ENCODE measurements at places on chromosomes 4 and X.

DNA sequence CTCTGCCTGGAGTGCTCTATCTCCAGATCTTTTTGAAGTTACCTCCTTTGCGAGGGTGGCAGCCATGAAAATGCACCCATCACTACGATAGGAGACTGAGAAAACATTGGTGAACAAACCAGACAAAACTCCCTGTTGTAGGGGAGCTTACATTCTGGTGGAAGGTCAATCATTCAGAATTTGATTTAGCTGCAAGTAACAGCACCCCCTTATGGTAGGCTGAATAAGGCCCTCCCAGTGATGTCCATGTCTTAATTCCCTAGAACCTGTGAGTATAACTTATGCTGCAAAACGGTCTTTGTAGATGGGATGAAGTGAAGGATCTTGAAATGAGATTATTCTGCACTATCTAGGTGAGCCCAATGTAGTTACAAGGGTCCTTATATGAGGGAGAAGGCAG lies 5.6 kb upstream of the TEC start:
- DNase-seq: peak; percentile 62

DNA sequence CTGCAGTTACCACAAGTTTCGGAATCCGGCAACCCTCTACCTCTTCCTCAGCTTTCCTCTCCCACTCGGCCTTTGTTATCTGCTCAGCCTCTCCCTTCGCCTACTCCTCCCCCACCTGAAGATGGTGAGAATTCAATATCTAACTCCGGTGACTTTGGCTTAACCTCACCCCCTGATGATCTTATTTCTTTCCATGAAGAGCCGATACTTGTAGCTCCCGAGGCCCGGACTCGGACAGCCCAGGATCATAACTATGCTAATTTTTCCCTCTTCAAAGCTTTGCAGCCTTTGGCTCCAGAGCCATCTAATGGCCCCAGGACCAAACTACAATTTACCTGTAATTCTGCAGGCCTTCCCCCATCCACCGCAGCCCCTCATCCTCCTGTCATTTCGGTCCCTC lies 32.0 kb upstream of the MGST2 start:
- DNase-seq: no peak

- no peak for DNase-seq
These were observed 99.6 kb upstream of the AFAP1 start for GRCh38 chr4:8039290-8039689.

DNA sequence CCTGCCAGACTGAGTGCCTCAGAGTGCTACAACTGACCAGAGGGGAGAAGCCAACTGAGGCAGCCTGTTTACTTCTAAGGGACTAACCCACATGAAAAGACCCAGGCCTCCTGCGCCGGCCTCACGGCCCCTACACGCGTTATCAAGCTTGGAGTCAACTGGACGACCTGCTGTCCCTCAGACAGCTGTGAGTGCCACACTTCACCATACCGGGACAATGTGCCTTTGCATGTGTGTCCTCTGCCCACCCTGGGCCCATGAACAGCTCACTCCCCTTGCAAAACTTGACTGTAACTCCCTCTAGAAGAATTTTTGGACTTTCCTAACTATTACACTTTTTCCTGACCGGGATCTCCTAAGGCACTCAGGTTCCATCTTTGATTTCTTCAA lies 1.8 kb downstream of the NOP14 start:
- no peak for DNase-seq

DNA sequence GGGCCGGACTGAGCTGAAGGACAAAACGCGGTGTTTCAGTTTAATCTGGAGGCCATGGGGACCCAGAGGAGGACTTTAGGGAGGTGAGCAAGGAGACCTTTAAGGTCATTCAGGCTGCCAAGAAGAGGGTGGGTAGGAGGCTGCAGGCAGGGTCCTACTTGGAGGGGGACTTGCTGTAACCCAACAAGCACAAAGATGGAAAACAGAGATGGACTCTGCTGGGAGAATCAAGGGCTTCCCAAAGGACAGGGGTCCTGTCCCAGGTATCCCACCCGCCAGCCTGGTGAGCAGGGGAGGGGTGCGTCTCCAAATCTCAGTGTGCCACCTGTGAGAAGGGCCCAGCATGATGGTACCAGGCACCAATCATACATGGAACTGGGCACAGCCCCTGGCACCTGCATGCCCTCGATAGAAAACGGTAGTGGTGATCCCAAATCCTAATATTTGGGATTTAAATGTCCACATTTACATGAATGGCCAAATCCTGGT lies 3.9 kb upstream of the HAUS3 start:
- DNase-seq: no peak

GRCh38 chr4:29734343-29735213 lies 985.6 kb upstream of the PCDH7 start:
- DNase-seq: no peak

DNA sequence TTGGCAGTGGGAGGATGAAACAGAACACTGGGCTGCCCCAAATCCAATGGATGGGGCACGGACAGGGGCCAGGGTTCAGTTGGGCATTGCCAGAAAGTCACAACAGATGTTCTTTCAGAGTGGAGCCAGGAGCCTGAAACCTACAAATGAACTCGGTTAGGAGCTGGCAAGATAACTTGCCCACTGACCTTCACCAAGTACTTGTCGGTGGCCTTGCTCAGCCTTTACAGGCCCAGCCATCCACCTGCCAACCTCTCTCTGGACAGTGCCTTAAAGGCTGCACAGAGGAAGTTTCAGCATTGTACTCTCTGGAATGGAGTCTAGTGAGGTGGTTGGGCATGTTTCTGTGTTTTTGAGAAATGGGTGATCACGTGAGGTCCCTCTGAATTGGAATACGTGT lies 87.1 kb upstream of the USP9X start:
- DNase-seq: no peak

DNA sequence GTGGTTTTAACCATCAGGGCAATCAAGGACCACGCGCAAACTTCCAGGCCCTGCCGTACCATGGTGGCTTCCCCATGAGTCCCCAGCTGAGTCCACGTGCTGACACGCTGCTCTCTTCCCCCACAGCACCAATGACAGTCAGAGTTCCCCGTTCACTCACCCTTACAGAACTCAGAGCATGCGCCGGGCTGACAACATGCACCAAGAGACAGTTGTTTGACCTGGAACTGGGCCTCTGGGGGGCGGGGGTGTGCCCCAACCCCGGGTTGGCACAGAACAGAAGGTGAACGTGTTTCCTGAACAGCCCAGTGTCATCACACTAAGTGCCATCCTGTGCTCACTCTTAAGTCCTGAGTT lies 29.4 kb downstream of the IRF2 start:
- DNase-seq: no peak

DNA sequence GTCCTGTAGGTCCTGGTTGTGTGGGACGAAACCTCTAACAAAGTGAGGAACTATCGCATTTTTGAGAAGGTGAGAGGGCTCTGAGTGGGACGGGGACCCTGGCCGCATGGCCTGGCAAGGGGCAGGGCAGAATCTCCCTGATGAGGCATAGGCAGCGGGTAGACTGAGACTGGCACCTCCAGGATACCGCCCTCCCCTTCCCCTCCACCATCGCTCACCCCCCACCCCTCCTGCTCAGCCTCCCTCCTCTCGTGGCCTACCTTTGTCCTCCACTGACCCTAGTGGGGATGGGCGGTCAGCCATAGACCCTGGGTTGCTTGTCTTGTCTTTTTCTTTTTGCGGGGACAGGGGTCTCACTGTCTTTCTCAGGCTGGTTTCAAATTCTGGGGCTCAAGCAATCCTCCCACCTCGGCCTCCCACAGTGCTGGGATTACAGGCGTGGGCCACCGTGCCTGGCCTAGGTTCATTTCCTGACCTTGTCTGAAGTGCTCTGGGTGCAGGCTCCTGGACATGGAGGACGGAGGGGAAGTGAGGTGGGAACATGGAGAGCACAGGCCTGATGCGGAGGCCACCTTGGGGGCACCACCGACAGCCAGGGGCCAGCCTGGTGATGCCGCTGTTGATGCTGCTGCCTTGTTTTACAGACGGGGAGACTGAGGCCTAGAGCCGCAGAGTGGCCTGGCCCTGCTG lies 10.5 kb upstream of the ADD1 start:
- no peak for DNase-seq

- DNase-seq: peak; percentile 36
These were observed 180.9 kb downstream of the SMIM20 start for GRCh38 chr4:26094911-26095310.

- DNase-seq: no peak
These were observed 110.3 kb downstream of the UBE2NL start for GRCh38 chrX:143994206-143994605.

GRCh38 chrX:46152756-46153155 lies 392.5 kb downstream of the ZNF674 start:
- DNase-seq: no peak

- DNase-seq: no peak
These were observed 193.7 kb downstream of the SPATA18 start for GRCh38 chr4:52244848-52245247.

DNA sequence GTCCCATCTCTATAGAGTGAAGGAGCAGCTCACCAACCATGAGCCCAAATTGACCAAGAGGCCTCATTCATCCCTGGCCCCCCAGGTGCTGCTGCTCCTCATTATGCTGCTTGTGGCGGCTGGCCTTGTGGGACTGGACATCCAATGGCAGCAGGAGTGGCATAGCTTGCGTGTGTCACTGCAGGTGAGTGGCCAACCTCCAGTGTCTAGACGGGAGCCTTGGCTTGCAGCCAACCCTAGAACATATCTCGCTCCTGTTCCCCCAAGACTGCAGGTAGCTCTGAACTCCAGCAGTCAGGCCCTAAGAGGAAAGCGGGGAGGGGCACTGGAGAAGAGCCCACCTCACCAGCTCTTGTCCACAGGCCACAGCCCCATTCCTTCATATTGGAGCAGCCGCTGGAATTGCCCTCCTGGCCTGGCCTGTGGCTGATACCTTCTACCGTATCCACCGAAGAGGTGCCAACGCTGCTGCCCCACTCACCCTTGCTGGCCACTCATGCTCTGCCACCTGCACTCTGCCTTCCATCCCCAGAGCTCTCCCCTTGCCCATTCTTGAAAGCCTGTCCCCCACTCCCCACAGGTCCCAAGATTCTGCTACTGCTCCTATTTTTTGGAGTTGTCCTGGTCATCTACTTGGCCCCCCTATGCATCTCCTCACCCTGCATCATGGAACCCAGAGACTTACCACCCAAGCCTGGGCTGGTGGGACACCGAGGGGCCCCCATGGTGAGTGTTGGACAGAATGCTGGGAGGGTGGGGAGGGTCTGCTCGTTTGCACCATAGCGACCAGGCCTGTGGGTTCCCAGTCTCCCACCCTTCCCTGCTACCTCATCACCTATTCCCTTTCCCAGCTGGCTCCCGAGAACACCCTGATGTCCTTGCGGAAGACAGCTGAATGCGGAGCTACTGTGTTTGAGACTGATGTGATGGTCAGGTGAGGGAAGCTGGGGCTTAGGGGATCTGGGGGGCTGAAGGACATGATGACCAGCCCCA lies 3.5 kb downstream of the GDPD2 start:
- no peak for DNase-seq

- no peak for DNase-seq
These were observed 211.7 kb downstream of the ZNF674 start for GRCh38 chrX:46333550-46333949.

- DNase-seq: no peak
These were observed 176.0 kb downstream of the BMPR1B start for GRCh38 chr4:94933799-94934198.

- DNase-seq: no peak
These were observed 69.7 kb upstream of the DCLK2 start for GRCh38 chr4:150008546-150008945.

DNA sequence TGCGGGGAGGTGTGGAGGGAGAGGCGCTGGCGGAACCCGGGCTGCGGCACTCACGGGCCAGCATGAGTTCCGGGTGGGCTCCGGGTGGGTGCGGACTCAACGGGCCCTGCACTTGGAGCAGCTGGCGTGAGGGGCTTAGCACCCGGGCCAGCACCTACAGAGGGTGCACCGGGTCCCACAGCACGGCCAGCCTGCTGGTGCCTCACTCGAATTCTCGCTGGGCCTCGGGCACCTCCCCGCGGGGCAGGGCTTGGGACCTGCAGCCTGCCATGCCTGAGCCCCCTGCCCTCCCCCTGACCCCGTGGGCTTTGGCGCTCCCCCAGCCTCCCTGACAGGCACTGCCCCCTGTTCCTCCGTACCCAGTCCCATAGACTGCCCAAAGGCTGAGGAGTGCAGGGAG lies 10.8 kb upstream of the CAMK2D start:
- no peak for DNase-seq

GRCh38 chr4:165963621-165964020 lies 90.6 kb downstream of the TLL1 start:
- no peak for DNase-seq

GRCh38 chr4:95601356-95601755 lies 52.6 kb upstream of the UNC5C start:
- no peak for DNase-seq

DNA sequence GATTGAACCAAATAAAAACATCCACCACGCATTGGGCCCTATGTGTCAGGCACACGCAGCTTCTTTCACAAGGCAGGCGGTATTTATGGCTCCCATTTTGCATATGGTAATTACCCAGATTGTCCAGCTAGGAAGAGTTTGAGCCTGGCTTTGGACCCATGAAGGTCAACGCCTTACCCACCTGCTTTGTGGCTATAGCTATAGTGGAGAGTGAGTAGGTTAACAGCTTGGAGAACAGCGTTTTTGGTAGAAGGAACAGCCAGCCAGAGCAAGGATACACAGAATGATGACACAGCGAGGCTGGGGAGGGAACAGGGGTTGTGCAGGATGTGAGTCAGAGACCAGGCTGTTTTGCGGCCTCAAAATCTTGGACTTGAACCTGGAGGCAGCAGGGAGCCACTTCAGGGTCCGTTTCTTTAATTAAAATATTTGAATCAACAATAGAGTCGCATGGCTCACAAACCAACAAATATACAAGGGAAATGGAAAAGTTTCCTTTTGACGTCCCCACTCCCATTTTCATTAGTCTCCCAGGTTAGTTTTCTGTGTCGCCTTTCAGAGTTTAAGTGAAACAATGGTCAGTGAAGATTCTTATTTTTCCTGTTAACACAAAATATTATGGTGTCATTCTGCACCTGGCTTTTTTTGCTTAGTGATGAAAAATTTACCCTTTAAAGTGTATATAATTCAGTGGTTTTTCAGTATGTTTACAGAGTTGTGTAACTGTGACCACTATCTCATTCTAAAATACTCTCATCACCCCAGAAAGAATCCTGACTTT lies 118.2 kb upstream of the STX18 start:
- peak; percentile 86 for DNase-seq

DNA sequence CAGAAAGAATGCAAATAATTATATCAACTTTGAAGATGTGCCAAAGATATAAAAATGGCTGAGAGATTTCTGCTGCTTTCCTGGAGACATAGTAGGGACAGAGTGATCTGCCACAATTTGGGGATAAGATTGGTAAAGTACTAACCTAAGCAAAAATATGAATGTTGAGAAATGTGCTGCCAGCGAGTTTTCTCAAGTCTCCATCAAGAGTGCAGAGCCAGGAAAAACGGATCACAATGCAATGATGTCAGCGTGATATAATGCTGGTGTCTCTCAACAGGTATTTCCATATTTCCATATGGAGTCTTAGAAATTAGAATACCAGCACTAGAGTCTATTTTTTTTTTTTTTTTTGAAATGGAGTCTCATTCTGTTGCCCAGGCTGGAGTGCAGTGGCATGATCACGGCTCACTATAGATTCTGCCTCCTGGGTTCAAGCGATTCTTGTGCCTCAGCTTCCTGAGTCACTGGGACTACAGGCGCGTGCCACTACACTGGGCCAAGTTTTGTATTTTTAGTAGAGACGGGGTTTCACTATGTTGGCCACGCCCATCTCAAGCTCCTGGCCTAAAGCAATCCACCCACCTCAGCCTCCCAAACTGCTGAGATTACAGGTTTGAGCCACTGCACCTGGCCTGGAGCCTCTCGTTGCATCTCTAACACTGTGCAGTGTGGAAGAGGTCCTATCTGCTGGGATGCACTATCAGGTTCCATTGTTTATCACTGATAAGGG lies 893.5 kb downstream of the TRIML1 start:
- no peak for DNase-seq

Data from foreskin fibroblast (primary cell).